ENCODE measurements at places on chromosomes 11 and 22.

- DNase-seq = no peak
Measured at GRCh38 chr11:69000831-69001242, 12.2 kb downstream of the MRGPRF start.

- no peak for DNase-seq
Measured at GRCh38 chr22:21970037-21970799, 12.4 kb downstream of the TOP3B start.

- no peak for DNase-seq
Measured at GRCh38 chr11:772429-773390, 4.6 kb downstream of the GATD1 start.

GRCh38 chr11:980438-981357 lies 55.0 kb downstream of the AP2A2 start:
- no peak for DNase-seq

DNA sequence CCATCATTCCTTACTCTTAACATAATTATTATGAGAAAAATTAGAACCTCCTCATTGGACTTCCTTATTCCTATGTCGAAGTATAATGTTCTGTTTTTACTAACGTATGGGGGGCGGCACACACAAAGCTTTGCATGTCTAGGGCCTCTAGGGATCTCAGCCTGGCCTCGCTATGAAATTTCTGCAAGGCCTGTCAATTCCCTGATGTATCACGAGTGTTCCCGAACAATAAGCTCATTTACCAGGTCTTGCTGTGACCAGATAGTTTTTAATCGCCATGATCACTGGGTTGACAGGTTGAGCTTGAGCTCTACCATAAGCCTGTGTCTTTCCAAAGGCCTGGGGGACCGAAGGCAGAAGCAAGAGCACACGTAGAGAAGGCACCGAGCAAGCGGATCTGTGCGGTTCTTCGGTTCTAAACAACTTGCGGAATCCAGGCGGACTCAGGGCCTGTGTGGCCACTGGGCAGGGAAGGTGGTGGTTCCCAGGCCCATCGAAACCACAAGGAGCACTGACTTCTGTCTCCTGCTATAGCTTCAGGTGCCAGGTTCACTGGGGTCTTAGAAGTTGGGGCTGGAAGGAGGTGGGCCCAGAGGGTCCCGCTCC lies 10.4 kb upstream of the FXYD2 start:
- no peak for DNase-seq

DNA sequence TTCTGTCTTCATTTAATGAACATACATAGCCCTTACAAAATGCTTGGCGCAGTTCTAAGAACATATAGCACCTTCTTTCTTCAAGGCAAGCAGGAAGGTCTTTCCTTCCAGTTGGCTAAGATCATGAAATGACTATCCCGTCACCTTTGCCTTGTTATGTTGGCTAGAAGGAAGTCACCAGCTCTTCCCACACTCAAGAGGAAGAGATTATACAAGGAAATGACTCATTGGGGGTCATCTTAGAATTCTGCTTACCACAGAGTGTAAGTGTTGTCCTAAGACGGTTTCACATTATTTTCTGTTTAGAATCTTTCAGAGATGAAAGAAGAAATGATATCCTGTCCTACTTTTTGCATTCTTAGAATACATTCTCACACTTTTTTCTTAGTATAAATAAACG lies 808.0 kb upstream of the LUZP2 start:
- DNase-seq = no peak

- no peak for DNase-seq
Measured at GRCh38 chr11:107851704-107852310, 6.8 kb downstream of the SLC35F2 start.

GRCh38 chr11:69912911-69913451 lies 93.8 kb upstream of the FGF3 start:
- no peak for DNase-seq

DNA sequence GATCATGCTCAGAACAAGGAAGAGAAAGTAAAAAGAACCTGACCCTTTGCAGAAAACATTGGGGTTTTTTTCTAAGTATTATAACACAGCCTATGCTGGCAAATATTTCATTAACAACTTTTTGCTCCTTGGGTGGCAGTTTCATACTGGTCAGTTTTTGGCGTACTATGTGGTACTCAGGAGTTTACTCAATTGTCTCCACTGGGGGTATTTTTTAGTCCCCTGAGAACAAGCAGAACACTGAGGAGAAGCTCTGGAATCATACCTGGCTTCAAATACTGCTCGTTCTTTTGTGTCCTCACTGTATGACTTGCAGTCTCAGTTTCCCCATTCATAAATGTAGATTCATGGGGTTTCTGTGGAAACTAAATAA lies 90.4 kb downstream of the SERGEF start:
- no peak for DNase-seq

DNA sequence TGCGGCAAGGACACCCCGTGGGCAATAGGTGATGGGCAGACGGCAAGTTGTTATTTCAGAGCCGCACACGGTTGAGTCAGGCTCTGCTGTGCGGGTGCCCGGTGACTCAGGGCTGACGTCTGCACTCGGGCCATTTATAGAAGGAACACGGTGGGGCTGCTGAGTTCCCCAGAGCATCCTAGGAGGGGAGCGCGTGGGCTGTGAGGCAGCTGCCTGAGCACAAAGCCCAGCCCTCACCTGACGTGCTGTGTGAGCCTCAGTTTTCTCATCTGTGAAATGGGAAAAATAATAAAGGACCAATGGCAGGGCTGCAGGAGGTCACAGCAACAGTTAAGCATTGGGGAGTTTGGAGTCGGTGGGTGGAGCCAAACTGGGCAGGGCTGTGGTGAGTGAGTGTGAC lies 11.3 kb upstream of the RHOD start:
- DNase-seq = no peak

- no peak for DNase-seq
Measured at GRCh38 chr11:131467645-131468394, 97.4 kb downstream of the NTM start.

DNA sequence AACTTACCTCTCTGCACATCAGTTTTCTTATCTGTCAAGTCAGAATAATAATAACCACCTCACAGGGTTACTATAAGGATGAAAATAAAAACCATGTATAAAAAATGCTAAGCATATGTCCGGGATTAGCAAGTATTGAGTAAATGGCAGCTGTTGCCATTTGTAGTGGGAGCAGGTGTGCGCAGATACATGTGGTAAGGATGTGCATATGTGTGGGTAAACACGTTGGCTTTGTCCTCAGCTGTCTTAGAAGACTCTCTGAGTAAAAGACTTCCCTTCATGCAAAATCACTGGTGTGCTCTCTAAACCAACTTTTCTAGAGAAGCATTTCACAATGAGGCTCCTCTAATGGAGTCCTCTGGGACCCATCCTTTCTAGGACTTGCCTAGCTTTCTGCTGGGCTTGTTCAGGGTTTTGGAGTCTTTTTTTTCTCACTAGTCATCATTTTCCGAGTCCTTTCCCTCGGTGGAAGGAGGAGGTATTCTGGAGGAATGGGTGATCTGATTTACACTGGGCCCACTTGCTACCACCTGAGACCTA lies 62.4 kb downstream of the NELL1 start:
- DNase-seq = no peak

GRCh38 chr22:17786435-17787161 lies 12.3 kb upstream of the BID start:
- DNase-seq = no peak

DNA sequence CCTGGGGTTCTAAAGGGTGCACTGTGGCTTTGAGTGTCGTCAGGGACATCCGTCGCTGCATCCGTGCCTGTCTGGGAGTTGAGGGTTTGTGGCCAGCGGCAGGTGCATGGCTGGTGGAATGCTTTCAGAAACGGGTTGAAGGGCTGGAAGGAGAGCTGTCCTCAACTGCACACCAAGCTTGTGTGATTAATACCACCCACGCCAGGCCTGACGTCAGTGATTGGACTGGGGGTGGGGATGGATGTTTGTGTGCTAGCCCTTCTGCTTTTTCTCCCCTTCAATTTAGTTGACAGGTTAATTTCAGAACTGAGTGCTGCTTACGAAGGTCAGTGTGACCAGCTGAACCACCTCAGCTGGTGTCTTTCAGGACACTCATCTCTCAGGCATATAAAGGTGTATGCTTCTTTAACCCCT lies 3.2 kb upstream of the GAB2 start:
- no peak for DNase-seq

DNA sequence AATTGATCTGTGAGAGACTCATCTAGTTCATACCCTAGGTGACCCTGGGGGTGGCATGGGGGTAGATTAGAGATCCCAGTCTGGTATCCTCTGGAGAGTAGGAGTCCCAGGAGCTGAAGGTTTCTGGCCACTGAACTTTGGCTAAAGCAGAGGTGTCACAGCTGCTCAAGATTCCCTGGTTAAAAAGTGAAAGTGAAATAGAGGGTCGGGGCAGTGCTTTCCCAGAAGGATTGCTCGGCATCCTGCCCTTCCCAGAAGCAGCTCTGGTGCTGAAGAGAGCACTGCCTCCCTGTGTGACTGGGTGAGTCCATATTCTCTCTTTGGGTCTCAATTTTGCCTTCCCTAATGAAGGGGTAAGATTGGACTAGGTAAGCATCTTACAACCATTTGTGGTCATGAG lies 653 bp downstream of the IL18BP start:
- DNase-seq = no peak

DNA sequence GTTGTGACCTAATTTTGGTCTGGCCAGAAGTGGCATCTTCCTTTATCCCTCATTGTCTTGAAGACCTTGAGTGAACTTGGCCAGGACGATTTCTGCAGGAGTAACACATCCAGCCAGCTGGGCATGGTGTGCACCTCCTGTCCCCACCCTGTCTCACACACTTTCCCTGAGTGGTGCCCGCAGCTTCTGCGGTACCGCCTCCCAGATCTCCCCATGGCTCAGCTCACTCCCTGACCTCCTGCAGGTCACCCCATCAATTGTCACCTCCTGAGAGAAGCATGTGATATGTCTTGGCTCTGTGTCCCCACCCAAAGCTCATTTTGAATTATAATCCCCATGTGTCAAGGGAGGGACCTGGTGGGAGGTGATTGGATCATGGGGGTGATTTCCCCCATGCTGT lies 50.2 kb upstream of the TP53I11 start:
- DNase-seq = no peak

GRCh38 chr11:75858042-75858441 lies 43.0 kb downstream of the UVRAG start:
- no peak for DNase-seq

DNA sequence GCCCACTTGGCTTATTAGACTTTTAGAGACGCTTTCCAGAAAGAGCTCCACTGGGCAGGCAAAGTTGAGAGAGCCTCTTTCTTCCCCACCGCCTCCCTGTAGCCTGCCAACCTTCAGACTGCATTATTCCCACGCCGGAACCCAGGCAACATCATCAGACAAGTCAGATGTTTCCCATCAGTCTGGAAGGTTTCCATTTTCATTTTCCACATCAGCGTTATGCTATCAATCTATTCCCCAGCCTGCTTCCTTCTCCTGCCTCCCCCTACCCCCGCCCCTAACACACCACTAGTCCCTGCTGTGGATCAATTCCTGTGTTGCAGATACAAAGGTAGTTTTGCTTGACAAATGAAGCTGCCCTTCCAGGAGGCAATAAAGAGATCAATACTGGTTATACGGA lies 184.8 kb downstream of the DSCAML1 start:
- DNase-seq = no peak

DNA sequence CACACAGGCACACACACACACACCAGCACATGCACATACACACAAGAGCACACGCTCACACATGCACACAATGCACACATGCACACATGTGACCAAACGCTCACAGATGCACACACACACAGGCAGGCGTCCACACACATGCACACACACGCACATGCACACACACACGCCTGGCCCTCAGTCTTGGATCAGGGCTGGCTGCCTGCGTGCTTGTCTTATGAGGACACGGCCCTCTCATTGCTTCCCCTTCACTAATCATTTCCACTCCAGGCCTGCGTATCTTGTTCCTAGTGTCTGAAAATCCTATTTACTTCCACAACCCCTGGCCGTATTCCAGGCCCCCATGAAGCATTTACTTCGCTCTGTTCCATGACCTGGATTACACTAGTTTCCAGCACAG lies 740.5 kb downstream of the BRD1 start:
- no peak for DNase-seq

DNA sequence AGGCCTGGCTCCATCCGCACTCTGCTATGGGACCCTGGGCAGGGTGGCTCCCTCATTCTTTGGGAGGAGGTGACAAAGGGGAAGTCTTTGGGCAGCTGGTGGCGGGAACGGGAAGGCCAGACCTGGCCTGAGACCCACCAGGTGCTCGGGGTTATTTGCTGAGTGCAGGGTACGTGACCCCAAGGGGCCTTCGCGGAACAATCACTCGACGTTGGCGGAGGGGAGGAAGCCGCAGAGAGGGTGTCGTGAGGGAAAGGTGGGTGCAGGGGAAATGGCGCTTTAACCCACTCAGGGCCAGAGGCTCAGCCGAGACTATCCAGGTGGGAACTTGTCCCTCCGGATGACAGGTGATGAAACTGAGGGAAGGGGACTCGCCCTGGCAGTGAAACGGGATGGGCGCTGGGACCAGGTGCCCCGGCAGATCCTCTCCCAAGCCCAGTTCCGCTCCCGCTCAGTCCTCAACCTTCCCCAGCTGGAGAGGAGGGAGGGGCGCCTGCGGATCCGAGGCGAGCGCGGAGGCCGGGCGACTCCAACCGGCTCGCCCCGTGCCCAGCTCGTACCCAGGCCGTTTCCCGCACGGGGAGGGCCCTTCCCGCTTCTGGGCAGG lies 911 bp downstream of the A4GALT start:
- DNase-seq = no peak

DNA sequence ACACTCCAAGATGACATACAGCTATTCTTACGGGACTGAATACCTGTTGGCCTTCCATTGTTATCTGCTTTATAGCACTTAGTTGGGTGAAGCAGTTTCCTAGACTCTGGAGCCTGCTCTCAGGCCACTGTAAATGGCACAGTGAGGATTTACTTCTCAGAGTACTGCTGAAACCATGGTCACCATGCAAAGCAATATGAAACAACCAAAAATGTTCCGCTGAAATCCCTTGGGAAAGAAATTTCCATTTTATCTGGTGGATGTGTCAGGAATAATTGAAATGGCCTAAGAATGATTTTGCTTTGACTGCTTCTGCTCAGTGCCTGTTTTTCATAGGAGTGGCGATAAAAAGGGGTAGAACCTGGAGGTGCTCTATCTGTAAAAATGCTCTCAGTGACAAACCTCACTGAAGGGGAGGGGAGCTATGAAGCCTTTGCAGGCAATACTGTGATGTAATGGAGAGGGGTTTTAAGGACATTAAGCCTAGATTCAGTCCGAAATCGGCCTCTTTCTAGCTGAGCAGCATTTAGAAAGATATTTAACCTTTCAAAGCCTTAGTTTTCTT lies 651.6 kb upstream of the ANO5 start:
- no peak for DNase-seq

GRCh38 chr11:36248436-36248835 lies 40.8 kb downstream of the COMMD9 start:
- DNase-seq = no peak

DNA sequence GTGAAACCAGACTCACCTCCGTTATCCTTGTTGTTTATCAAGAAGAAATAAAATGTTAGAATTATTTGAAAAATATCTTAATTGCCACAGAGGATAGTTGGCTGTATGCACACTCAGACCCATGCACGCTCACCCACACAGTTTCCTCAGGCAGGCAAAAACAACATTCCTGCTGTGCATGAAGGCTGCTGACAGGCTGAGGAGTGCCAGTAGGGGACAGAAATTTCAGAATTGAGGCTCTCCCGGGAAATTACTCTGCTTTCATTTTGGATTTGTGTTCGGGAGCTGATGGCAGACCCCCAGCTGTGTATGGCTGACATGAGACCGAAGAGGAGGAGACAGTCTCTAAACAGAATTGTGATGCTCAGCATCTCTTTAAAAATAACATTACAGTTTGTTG lies 87.5 kb downstream of the AMOTL1 start:
- no peak for DNase-seq

GRCh38 chr11:120674542-120674941 lies 163.0 kb downstream of the GRIK4 start:
- no peak for DNase-seq

Data from stimulated activated CD8-positive, alpha-beta memory T cell treated with anti-CD3 and anti-CD28 coated beads, Interleukin-12 subunit alpha, Interleukin-12 subunit beta, amount 100 ng/mL, for 1 hour (primary cell).